NCI-H1105 treated with DMSO at 0.1 percent for 48 hours (cell line): ENCODE measurements at places on chromosomes 2 and 18.
A peak's percentile ranks its signal among the peaks of the same experiment; 100 is the strongest.

DNA sequence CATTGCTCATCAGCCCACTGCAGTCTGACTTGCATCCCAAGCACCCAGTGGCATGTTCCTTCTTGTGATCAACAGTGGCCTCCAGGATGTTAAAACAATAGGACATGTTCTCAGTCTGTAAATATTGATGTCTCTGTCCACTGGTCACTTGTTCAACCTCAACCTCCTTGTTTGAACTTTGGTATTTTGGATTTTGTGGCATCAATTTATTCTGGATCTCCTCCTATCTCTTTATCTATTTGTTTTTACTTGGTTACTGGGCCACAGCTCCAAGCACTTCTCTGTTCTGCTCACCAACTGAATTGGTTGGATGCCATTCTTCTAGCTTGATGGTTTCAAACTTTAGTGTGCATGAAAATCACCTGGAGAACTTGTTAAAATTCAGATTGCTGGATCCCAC, 1414.8 kb upstream of the CELF4 start:
- DNase-seq = no peak

DNA sequence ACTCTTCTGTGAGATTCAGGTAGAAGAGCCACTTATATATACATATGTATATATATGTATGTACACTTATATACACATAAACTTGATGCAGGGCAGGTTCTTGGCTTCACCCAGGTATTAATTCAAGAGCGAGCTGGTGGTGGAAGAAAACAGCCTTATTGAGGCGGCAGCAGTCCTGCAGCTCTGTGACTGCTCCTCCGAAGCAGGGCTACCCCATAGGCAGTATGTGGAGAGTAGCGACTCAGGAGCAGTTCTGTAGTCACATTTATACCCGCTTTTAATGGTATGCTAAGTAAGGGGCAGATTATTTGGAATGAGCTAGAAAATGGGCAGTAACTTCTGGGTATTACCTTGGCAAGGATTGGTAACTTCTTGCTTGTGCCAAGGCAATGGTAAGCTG, 280.6 kb upstream of the TFPI start:
- DNase-seq = no peak

DNA sequence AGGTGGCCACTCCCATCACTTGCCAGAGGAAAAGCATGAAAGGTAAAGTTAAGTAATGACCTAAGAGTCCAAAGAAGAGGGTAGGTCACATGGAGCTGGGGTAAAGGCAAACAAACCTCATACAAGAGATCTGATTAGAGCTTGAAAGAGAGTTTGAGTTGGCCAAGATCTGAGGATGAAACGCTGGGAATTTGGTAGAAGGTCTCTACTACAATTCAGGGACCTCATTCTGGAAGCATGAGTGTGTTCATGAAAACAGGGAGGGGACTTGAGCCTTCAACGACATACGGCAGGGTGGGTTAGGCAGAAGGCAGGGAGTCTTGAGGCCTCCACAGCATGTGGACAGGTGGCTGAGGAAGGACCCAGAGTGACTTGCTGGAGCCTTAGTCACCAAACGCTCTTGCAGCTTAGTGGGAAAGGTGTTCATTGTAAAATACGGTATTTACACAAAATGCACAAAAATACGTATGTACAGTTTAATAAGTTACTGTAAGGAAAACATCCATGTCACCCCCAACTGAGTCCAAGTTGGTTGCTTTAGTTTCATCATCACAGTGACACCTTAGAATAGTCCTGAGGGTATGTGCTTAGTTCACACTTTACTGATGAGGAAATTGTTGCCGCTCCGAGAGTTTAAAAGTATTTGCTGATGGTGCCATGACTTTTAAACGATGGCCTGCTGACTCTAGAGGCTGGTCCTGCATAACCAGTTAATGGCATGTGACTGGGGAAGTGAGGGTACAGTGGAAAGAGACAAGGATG, 5.0 kb upstream of the FARP2 start:
- no peak for DNase-seq

DNA sequence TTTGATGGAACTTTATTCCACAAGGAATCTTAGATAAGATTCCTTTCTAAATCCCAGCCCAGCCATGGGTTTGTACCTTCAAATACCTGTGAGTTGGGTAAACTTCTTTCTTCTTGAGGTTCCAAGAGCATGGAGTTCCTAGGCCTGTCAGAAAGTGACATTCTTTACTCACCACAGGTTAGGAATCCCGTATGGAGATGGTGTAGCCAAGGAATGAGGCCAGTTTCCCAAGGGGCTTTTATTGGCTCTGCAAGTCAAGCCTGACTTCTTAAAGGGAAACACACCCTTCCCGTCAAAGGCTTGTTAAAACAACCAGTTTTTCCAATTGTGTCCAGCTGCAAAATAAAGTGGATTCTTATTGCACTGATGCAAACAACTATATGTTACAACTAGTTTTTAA, 45.8 kb downstream of the STK17B start:
- no peak for DNase-seq

DNA sequence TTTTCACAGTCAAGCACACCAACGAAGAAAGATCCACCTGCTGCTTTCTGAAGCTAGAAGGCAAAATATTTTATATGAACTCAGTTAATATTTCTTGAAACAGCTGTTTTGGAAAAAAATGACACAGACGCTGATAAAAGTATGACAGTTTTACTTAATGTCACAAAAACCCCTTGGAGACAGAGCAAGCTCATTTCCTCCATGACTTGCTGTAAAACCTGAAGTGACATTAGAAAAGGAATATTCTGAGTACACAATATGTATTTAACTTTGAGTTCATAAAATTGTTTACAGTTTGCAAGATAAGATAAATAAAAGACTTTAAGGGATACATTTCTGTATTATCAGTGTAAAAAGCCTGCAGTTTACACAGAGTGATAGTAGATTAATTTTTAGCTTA, 105.4 kb downstream of the DSEL start:
- no peak for DNase-seq

DNA sequence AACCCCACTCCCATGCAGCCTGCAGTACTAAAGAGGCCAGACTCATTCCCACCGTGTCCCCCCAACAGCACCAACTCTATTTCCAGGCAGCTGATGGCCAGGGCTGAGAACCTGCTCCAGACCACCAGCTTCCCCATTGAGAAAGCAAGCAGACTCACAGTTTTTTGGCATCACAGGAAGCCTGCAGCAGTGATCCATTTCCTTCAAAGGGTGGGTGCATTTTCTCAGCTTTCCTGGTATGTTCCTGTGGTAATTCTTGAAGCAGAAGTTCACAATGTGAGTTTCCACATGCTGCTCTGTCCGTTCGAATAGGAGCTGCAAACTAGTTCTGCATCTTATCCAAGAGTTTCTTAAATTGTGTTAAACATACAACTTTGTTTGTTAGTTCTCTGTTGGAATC, 1249.6 kb upstream of the FAM98A start:
- DNase-seq = no peak

GRCh38 chr2:8849327-8849726, 11.9 kb upstream of the KIDINS220 start:
- no peak for DNase-seq

- peak; percentile 39 for DNase-seq
Measured at GRCh38 chr2:62195421-62196277, at the start of gene B3GNT2. Gene B3GNT2 (plus strand): TSS chr2:62196115. CDS start chr2:62222221, 26,106 bp downstream.

GRCh38 chr2:85907671-85908157, 18.9 kb upstream of the ST3GAL5 start:
- no peak for DNase-seq

GRCh38 chr2:213246497-213247281, 37.6 kb upstream of the SPAG16 start:
- peak; percentile 47 for DNase-seq

DNA sequence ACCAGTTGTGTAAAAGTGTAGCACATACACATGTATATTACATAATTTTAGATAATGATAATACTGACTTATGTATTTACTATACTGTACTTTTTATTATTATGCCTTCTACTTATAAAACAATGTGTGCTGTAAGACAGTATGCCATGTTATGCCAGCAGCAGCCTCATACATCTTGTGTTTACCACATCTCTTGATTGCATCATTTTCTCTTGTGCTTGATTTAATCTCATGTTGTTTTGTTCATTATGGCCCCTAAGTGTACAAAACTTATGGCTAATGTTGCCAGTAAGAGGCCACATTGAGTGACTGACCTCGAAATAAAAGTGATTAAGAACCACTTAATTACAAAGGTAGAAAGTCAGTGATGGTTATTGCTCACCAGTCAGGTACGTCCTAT, 128.0 kb upstream of the SP5 start:
- DNase-seq = peak; percentile 29

DNA sequence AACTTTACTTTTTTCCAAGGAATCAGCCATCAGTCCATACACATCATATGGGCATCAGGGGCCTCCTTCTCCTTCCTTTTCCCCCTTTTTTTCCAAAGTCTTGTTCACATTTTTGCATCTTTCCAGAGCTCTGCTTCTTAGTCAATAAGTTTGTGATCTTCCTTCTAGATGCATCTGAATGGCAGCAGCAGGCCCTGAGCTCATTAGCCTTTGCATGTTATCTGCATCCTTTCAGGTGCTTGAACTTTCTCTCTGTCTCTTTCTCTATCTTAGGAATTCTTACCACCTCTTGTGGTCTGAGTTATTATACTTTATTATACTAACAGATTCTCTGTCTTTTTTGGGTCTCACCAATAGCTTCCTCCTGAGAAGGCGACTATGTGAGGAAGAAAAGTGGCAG, 312.4 kb upstream of the FANCL start:
- DNase-seq = no peak

DNA sequence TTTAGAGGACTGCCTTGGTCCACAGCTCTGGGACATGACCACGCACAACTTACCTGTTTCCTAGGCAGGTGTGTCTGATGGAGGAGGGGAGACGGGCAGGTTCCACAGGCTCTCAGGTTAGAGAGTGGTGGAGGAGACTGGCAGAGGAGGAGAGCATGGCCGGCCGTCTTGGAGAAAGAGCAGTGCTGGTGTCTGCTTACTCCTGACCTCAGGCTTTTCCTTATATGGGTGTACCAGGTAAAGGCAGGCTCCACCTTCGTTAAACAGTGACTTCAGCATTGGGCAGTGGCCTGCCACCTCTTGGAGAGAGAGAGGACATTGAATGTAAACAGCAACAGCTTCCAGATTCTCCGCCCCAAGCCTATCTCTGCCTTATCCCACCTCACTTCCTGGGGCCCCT, at the start of gene CAPN13:
TSS of gene CAPN13 (minus strand) at position 198 of the 400 bp plus-strand sequence. CDS start 20,121 bp downstream, outside the sequence.
- DNase-seq = no peak

- no peak for DNase-seq
Measured at GRCh38 chr2:96800061-96801004, 15.7 kb upstream of the CNNM3 start.

GRCh38 chr2:10552871-10553245, 104.7 kb upstream of the ODC1 start:
- DNase-seq = no peak

- no peak for DNase-seq
Measured at GRCh38 chr2:226435146-226435545, 364.5 kb downstream of the IRS1 start.

DNA sequence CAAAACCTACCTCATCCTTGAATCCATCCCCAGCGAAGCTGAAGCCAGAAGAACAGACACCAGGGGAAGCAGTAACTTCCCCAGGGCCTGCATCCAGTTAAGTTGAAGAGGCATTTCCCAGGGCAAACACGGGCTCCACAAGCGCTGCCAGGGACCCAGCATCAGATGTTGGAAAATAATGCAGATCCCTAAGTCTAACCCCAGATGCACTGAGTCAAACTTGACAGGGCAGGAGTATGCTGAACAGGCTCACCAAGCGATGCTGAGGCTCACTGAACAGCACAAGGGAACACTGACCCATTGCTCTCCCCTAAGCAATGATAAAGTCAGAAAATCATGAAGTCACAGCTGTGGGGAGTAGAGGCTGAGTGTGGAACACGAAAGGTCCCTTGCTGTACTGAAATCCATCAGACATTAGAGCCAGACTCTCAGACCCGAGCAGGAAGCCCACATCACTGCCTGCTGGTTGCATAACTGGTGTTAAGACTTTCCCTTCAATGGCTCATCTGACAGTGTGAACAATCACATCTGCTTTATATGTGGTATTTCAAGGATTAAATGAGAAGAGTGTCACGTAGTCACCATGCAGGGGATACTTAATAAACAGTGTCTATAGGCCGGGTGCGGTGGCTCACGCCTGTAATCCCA, 36.2 kb downstream of the TNS1 start:
- DNase-seq = no peak

DNA sequence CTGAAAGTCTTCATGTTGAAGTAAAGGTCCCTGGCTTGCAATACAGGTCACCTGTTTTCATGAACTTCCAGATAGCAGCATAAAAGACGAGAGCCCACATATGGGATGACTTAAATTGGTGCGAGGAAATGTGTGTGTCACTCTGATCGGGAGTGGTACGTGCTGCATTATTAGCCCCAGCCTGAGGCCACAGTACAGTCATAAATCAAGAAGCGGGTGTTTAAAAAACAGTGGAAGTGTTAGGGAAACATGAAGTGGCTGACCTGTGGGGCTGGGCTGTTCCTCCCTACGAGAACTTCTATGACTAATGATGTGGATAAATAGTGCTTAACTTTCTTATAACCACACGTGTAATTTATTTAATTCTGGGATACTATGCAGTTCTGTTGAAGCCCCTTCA, 24.4 kb downstream of the RDH14 start:
- no peak for DNase-seq

GRCh38 chr2:191676790-191677645, 918 bp upstream of the NABP1 start:
- DNase-seq = no peak

GRCh38 chr2:144414324-144414845, 105.5 kb downstream of the ZEB2 start:
- no peak for DNase-seq

GRCh38 chr18:50558157-50558556, 1.7 kb upstream of the MAPK4 start:
- DNase-seq = peak; percentile 68

- no peak for DNase-seq
Measured at GRCh38 chr18:43720041-43720440, 442.8 kb upstream of the SYT4 start.

GRCh38 chr2:148461876-148462275, 182.7 kb upstream of the EPC2 start:
- DNase-seq = no peak

DNA sequence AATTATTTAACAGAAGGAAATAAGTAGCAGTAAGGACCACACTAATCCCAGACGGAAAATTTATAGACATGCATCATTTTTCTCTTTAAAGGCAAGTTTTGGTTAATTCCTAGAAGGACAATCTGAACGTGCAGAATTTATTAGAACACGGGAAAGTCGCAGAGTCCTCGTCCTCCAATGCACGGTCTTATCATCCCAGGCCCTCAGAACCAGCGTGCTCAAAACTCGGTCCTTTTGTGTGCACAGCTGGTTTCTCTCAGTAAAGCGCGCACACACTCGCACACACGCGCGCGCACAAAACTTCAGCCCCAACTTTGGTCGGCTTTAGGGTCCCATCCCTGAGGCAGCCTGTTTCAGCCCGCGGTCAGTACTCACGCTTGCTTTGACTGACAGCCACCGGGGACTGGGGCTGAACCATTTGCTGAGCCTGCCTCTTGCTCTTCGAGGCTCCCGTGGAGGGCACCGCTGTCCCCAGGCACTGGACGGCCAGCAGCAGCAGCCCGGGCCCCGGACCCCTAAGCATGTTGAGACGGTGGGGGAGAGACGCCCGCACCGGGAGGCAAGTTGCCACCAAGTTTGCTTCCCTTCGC, 493 bp downstream of the FN1 start:
- DNase-seq = peak; percentile 34
